ENCODE measurements at places on chromosomes 3 and 15.

- DNase-seq, result peak; percentile 78
Observed at GRCh38 chr3:141089339-141090152, 38.4 kb downstream of the SPSB4 start.

GRCh38 chr15:70299931-70300869 lies 202.5 kb upstream of the TLE3 start:
- no peak for DNase-seq

DNA sequence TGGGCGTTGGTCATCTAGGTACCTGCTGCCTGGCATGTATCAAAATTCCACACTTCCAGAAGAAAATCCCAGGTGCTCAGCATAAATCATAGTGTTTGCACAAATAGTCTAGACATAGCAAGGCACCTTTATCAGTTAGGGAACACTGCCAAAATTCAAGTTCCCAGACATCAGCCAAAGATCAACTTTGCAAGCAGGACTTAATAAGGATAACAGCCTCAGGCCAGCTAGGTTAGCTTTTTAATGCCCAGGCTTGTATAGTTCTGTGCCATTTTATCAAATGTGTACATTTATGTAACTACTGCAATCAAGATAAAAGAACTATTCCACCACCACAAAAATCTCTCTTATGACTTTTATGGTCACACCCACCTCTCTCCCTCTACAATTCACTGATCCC lies 30.7 kb downstream of the DZIP3 start:
- DNase-seq, result no peak

DNA sequence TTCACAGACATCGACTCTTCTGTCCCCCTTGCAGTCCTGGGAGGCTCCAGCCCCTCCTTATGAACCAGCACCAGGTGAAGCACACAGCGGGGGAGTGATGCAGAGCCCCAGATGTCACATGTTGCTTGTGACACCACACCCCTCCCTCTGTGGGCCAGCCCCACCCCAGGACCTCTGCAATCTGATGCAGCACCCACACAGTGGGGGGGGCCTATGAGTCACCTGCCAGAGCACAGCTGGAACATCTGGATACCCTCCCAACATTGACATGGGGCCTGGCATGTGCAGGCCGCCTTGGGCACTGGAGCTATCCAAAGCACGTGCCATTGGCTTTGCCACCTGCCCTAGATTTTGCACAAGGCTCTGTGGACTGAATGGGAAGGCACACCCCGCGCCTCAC lies 70.5 kb downstream of the FEM1B start:
- DNase-seq, result no peak

DNA sequence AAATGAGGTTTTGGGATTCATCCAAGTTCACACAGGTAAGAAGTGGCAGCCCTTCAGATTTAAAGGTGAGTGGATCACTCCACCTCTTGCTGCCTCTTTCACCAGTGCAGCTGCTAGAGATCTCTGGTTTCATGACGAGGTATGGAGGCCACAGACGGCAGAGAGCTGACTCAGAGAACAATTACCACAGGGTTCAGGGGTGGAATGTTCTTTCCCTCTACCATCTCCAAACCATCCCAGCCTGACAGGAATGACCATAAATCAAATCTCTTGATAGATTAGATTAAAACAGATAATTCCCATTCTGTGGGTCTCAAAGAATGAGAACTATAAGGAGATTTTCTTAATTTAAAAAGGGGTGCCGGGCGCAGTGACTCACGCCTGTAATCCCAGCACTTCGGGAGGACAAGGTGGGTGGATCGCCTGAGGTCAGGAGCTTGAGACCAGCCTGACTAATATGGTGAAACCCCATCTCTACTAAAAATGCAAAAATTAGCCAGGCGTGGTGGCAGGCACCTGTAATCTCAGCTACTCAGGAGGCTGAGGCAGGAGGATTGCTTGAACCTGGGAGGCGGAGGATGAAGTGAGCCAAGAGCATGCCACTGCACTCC lies 174.2 kb upstream of the ATP11B start:
- no peak for DNase-seq

DNA sequence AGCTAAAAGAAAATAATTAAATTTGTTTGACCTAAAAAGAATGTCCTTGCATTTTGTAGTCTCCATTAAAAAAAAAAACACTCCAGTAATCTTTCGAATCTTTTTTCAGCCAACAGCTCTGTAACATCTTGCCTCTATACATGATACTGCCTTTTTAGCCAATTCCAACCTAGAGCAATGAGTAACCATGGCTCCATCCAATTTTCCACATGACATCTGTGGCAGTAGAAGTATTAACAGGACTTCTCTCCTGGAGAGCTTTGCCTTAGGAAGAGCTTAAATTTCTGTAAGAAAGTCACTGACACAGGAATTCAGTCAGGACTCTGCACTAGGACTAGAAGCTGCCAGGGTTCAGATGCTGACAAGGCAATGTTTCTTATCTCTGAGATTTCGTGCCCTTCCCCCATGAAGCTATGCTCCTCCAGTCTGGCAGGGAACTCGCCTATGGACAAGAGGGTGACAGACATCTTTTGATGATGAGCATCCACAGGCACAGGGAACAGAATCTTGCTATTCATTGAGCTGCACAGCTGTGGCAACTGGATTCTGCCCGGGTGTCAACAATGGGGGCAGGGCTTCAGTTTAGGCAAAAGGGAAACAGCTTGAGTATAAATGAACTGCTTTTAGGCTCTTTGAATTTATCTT lies 81.8 kb downstream of the ALCAM start:
- peak; percentile 64 for DNase-seq

DNA sequence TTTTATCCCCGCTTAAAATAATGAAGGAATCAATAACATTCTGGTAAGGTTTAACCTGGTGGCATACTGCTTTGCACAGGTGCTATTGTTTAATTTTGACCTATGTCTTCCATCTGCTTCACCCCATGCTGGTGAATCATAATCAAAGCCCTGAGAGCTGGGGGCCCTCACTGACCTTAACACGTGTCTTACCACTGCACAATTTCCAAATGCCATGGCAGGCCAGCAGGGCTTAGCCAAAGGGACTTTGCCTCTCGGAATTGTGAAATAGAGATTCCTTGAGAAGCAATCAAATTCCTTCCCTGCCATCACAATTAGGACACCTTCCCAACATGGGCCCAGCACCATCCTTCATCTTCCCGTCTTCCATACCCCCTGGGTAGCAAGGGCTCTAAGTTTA lies 242.6 kb upstream of the THBS1 start:
- DNase-seq, result no peak

DNA sequence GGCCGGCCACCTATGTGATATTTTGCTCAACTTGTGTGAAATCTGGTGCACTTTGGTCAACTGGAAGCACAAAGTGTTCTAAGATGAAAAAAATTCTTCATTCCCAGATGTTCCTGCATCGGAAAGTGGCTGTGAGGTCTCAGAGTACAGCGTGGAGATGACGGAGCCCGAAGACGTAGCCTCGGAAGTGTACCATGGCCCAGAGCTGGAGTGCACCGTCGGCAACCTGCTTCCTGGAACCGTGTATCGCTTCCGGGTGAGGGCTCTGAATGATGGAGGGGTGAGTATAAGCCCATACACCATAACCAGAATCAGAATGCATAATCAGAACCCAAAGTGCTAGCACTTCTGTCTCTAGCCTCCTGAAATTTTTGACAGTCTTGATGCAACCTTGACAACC lies 104.3 kb downstream of the GHSR start:
- DNase-seq, result no peak

DNA sequence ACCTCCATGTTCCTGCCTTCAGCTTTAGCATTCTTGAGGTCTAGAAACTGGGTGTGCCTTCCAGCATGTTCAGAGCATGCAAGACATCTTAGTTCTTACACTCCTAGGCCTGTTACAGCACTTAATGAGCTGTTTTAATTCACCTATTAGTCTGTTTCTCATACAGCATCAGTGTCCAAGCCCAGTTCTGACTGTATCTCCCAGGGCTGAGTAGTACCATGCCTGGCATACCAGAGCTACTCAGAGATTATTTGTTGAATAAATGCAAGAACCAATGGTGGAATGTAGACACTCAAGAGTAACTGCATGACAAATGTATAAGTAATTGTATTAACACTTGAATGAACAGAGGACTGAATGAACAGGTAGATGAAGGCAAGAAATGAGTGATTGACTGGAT lies 61.8 kb upstream of the SCN5A start:
- no peak for DNase-seq

DNA sequence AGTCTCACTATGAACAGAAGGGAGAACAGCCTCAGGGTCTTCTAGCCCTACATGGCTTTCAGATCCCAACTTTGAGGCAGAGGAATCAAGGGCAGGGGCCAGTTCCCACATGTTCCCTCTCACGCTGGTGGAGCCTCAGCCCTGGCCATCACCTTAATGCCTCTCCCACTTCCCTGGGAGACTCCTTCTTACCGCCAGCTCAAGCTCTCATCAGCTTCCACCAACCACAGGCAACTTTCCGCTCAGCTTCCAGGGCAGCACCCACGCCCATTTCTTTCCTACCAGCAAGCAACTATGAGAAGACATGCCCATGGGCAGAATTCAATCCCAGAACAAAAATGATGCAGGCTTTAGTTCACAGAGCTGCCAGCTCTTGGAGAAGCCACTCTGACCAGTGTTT lies 63.5 kb downstream of the RUBCN start:
- no peak for DNase-seq

GRCh38 chr3:106703524-106703923 lies 673.7 kb upstream of the CCDC54 start:
- no peak for DNase-seq

GRCh38 chr15:56968821-56969220 lies 50.4 kb downstream of the TCF12 start:
- no peak for DNase-seq

GRCh38 chr3:184791171-184791570 lies 20.8 kb upstream of the VPS8 start:
- no peak for DNase-seq

All from ELF-1 (cell line).